Left renal pelvis (tissue), 4 donors: ENCODE measurements at places on chromosomes 6 and 20.

- no peak for DNase-seq
Observed at GRCh38 chr6:149988550-149989346, 25.0 kb downstream of the ULBP1 start.

GRCh38 chr6:18527836-18528743, 140.9 kb downstream of the RNF144B start:
- no peak for DNase-seq

DNA sequence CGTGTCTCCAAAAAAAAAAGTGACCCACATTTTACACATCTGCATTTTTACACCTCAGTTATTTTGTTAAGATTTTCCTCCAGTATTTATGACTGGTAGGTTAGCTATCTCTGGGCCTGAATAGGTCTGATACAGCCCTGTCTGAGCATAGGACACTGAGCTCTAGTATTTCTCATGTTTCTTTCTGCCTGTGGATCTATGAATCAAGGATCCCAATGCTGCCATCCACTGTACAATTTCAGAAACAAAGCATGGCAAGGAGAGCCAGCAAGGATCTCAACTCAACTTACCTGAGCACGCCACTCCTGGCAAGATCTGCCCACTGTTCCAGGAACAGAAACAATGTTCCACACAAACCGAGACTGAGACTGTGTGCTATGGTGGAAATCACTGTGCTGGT, 36.4 kb upstream of the ENPP5 start:
- DNase-seq, result no peak

DNA sequence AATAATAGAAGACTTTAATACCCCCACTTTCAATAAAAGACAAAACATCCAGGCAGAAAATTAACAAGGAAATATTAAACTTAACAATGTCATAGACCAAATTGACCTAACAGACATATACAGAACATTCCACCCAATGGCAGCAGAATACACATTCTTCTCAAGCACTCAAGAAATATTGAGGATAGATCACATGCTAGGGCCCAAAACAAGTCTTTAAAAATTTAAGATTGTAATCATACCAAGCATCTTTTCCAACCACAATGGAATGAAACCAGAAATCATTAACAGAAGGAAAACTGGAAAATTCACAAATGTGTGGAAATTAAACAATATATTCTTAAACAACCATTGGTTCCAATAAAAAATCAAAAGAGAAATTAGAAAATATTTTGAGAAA, 161.0 kb downstream of the COL12A1 start:
- no peak for DNase-seq

DNA sequence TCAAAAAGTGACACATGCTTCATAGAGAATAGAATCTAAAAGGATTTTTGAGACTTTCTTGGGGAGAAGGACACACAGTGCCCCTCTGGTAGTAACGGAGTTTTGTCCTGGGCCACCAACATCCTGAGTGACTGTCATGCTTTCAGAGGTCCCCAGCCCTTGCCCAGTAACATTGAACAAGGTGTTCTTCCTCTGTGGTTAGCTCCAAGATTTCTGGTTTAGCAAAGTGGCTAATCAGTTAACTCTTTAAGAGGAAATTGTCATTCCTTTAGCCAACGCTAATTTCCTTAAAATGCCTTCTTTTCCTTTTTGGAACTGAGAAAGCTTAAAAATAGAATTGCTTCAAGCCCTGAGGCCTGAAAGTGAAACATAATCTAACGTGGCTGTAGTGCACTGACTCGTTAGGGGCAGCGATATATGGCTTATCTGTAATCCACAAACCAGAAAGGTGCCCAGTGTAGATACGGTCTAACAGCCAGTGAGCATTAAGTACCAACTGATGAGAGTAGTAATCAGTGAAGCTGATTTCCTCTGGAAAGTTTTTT, 7.8 kb downstream of the E2F3 start:
- DNase-seq, result no peak

DNA sequence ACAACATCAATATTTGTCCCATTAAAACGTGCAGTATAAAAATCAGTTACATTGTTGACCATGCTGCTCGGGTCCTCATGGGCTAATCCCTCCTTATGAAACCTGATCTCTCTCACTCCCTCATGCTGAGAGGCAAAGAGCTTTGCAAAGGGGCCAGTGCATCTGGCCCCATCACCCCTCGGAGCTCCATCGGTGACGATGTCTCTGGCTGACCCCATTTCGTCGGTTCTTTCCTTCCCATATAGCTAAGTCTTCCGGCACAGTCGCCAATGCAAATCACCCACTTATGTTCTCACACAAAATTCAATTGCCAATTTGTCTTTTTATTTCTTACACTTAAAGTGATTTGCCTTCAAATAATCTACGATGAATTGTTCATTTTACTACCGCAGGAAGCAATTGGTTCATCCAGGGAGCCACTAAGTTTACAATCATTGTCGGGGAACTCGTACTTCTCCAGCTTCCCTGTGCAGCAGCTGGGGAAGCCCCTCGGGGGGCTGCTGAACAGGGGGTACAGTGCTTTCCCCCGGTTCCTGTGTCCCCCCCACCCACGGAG, 199.8 kb upstream of the CDH4 start:
- DNase-seq, result no peak

DNA sequence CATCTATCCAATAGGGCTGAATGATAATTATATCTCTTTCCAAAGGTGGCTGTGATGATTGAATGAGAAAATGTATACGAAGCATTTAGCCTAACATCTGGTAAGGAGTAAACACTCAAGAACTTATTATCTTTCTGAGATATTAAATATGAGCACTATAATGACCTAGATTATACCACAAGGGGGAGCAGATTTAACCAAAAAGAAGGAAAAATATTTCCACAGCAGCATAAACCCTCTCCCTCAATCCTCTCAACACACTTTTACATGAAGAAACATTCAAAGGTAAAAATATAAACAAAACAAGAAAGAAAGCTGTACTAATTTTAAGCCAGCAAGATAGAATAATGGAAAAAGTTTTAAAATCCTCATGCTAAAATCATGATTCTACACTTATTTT, 68.4 kb downstream of the SHPRH start:
- DNase-seq, result no peak

- DNase-seq, result no peak
Observed at GRCh38 chr20:14384416-14385175, 47.2 kb upstream of the FLRT3 start.

- no peak for DNase-seq
Observed at GRCh38 chr6:112231594-112232060, 22.7 kb downstream of the LAMA4 start.

DNA sequence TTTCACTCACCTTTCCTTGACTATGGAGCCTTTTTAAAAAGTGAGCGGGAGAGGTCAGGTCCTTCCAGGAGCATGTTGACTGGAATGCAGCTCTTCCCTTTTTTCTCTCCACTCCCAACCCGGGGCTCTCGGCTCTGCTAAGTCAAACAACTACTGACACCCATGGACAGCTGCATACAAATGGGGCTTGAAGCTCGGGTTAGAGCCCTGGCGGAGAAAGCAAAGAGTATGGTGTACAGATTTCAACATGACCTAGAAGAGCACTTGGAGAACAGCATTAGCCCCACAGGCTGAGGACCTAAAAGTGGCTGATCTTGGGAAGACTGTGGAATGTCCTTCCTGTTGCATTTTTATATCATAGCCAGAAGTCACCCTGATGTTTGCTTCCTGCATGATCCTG, 162.0 kb upstream of the STMND1 start:
- DNase-seq, result no peak

DNA sequence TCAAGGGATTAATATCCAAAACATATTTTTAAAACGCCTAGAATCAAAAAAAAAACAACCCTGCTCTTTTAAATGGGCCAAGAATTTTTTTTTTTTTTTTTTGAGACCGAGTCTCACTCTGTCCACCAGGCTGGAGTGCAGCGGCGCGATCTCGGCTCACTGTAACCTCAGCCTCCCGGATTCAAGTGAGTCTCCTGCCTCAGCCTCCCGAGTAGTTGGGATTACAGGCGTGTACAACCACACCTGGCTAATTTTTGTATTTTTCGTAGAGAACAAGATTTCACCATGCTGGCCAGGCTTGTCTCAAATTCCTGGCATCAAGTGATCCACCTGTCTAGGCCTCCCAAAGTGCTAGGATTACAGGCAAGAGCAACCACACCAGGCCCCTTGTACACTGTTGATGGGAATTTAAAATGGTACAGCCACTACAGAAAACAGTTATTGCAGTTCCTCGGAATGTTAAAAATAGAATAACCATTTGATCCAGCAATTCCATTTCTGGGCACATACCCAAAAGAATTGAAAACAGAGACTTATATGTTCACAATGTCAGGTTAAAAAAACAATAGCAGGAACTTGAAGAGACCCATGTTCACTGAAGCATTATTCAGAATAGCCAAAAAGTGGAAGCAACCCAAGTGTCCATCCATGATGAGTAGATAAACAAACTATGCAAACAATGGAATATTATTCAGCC, 3.1 kb upstream of the MYL9 start:
- no peak for DNase-seq

- DNase-seq, result no peak
Observed at GRCh38 chr6:422433-423054, 31.0 kb downstream of the IRF4 start.

DNA sequence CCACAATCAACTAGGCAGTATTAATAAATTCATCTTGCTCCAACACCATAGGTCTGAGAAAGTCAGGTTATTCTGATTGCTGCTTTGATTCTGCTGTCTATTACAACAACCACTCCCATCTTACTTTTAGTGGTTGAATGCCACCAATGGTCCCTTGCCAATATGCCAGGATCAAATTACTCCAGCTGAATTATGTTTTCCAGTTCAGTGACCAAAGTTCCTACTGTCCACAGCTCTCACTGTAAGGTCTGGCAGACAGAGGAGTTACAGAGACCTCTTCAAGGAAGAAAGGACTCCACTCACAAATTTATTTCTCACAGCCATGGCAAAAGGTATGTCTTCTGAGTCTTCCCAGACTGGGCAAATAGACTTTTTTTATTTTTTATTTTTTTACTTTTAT, 557.0 kb downstream of the HAO1 start:
- DNase-seq, result no peak

DNA sequence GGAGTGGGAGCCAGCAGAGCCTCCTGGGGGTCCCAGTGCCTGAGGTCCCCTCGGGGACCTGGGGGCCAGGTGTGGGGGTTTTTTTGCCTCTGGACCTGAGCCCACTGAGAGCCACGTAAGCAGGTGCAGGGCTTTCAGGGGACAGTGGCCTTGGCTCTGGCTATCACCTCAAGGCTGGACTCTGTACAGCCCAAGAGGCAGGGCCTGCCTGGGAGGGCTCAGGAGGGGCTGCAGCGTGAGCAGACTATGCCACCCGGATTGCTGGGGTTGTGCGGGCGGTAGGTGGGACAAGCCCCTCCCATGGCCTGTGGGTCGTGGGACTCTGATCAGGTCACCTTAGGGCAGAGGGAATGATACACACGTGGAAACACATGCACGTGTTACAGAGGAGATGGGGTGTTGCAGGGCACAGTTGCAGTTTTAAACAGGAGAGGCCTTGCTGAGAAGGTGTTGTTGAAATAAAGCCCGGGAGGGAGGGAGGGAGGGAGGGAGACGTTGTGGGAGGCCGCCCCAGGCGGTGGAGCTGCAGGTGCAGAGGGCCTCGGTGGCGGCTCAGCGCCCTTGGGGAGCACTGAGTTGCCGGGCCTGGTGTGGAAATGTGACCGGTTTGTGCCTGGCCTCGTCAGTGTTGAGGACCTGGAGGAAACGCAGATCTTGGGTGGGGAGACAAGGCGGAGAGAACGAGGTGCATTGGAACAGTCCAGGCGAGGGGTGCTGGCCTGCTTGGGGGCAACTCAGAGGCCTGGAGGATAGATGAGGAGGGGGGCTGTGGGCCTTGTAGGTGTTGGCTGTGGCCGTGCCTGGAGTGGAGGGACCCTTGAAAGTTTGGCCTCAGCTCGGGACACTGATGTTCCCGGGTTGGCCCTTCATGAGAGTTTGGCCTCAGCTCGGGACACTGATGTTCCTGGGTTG, 2.3 kb downstream of the TCEA2 start:
- no peak for DNase-seq

DNA sequence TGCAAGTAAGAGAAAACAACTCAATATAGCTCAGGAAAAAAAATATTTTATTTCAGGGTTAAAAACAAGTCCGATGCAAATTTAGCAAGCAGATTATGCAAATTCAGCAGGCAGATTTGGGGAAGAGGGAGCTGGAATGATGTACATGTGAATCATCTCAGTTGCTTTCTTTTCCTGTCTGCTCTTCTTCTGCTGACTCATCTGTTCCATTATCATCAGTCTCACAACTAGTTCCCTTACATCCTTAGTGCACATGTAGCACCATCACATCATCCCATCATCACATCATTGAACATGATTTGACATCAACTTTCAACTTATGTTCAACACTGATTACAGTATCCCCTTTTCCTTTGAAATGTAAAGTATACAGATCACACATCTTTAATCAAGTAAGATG, 11.5 kb upstream of the DEFB113 start:
- DNase-seq, result no peak

DNA sequence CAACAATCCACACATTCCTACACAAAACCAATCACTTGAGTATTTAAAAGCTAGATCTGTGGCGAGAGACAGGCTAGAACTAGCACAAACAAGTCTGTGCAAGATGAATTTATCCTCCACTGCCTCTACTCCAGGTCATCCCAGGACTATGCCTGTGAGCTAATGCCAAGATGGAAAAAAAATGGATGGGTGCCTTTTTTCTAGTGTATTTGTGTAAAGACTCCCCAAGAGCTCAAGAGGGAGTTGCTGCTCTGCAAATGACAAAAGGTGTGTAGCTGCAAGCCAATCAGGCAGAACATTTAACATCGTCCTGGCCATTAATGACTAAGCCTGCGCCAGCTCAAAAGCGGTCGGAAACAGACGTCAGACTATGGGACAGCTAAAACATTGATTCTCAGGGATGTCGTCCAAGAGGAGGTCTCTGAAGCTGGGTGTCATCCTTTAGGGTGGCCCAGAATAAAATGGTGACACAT, 21.9 kb downstream of the ATXN1 start:
- DNase-seq, result no peak

GRCh38 chr6:166387642-166388289, 5.0 kb upstream of the MPC1 start:
- no peak for DNase-seq

DNA sequence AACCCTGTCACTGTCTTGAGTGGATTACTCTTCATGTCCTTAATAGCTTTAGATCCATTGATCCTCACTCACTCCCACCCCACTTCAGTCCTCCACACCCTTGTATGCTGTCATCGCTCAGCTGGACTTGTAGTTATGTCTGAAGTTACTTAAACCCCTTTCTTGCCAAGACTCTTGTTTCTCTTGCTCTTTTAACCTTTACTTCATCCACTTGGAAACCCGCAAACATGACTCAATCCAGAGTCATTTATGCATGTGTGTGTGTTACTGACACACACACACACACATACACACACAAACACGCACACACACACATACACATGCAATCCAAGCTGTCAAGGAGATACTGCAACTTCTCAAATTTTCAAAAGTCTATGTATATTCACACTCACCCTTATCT, 341.8 kb downstream of the SYNE1 start:
- no peak for DNase-seq

GRCh38 chr6:43679057-43679456, 8.5 kb downstream of the MRPS18A start:
- DNase-seq, result no peak

GRCh38 chr6:39386487-39386886, 64.0 kb upstream of the KCNK16 start:
- no peak for DNase-seq
